ENCODE measurements at places on chromosomes 1 and 21. TPM values are rescaled to one million over a fixed set of nuclear protein-coding genes. Genes with fewer than 3 reads are reported as not detected.

The IL19 gene
- total RNA-seq: not detected

DNA sequence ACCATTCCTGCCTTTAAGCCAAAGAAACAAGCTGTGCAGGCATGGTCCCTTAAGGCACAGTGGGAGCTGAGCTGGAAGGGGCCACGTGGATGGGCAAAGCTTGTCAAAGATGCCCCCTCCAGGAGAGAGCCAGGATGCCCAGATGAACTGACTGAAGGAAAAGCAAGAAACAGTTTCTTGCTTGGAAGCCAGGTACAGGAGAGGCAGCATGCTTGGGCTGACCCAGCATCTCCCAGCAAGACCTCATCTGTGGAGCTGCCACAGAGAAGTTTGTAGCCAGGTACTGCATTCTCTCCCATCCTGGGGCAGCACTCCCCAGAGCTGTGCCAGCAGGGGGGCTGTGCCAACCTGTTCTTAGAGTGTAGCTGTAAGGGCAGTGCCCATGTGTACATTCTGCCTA is 1.3 kb upstream of the SLC50A1 start:
- no peak for DNase-seq

DNA sequence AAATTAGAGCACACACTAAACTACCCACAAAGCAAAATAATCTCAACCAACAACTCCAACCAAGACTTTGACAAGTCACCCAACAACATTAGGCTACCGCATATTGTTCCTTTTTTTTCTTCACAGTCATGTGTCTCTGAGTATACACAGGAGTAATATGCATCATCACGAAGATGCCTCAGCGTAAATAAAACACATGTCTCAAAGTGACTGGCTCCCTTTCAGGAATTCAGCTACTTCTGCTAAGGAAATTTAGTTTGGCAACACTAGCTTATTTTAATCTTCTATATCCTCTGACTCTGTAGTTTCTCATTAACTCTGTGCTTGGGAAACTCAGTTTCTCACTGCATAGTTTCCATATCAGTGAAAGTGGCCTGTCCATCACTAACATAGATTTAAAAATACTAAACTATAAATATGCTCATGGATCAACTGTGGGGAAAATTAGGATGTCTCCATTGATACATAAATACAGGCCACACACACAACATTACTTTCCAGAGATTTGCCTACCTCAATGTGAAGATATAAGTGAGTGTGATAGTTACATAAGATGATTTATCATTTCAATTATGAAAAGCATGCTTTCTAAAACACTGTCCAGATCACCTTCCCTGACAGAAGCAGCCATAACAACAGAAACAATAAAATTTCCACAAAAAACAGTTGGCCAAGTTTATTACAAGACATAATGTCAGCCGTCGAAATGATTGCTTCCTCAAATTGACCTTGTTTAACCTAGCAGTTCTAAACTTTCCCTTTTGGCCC is 113.2 kb downstream of the PTGER3 start:
- DNase-seq: no peak

DNA sequence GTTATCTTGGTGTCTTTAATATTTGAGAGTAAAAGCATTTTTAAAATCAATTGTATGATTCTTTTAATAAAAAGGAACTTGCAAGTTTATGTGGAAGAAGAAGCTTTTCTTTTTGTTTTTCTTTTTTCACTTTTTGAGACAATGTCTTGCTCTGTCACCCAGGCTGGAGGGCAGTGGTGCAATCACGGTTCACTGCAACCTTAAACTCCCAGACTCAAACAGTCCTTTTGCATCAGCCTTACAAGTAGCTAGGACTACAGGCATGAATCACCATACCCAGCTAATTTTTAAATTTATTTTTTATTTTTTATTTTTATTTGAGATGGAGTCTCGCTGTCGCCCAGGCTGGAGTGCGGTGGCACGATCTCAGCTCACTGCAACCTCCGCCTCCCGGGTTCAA is 34.1 kb downstream of the CMPK1 start:
- no peak for DNase-seq

DNA sequence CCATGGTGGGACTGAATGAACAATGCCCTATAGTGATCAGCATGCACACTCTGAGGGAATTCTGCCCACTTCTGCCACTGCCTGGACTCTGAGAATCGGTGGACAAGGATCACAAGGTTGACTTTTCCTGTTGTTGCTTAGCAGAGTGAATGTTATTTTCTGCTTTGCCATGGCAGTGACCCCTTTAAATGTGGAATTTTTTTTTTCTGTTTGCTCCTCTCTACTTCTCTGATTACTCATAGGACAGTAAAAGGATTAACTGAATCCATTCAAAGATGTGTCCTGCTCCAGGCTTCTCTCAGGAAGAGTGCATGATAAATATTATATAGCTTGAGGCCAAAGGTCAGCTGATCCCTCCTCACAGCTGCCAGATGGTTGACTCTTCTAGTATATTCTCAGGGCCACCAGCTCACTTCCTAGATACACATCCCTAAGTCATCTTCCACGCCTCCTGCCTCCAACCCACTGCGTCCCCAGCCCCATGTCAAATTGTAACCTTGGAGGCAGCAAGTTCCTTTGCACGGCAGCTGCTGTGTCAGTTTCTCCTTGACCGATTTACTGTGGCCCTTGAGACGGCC is 74.0 kb upstream of the RALGPS2 start:
- no peak for DNase-seq

DNA sequence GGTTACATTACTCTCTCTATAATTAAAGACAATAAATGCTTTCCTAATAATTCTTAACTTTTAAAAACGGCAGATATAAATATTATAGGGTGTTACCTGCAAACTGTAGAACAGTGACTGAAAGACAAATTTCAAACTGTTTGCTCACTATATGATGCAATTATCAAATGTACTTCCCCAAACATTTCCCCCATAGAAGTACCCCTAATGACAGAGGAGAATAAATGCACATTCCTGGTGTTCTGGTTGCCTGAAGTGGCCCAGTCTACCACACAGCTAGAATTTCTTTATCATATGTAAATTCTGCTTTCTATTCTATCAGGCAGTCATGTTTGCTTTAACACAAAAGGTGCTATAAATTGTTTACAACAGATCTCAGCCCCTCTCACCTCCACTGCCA is 70.4 kb downstream of the VAV3 start:
- no peak for DNase-seq

DNA sequence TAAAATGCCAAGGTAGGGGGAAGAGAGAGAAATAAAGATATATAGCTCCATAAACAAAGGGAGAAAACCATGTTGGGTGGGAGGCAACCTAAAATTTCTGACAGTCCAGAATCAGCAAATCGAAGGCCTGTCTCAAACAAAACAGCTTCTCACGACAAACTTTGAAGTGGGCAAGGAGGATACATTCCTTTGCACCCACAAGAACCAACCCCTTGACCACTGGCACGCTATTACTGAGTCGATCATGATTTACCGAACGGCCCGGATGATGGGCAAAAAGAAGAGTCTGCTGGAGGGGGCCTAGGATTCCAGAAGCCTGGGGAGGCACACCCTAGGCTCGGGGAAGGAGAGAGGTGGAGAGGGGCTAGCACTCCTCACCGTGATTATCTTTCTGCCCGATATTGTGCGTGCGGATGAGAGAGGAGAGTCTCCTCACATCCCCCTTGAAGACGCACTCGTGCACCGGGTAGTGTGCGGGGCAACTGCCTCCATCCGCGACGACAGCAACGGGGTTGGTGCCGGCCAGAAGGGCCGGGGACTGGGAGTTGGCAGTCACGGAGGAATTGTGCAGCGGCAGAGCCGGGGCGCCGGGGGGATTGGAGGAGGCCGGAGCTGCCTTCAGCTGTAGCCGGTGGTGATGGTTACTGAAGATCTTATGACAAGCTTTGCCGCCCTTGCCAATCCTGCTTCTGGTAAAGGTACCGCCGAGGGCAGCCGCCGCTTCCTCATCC is 756 bp downstream of the ANKRD13C start:
- no peak for DNase-seq

DNA sequence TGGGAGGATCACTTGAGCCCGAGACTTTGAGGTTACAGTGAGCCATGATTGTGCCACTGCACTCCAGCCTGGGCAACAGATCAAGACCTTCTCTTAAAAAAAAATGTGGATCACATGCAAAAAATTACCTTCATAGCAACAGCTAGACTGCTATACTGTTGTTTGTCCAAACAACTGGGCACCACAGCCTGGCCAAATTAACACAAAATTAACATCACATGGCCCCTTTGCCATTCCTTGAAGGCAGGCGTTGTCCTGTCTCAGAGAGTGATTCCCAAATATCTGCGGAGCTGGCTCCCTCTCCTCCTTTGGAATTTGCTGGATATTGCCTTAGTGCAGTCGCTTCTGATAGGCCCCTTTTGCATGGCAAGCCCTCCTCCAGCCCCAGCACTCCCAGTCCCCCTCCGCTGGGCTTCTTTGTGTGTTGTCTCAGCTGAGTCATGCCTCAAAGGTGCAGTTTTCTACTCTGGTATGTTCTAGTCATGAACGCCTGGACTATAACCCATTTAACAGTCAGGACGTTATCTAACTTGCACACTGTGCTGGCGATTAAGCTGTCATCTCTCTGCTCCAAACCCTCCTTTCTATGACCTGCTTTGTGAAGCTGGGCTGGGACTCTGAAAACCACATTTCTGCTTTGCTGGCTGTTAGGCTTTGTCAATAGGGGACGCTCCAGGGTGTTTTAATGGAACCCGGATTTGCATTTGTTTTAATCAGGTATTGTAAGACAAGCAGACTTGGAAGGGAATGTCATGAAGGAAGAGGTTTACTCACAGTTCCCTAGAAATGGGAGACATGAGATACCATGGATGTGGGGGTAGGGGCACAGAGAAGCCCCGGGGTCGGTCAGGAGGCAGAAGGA is 20.1 kb upstream of the HPCAL4 start:
- DNase-seq: no peak

GRCh38 chr1:196466166-196466565 is 142.1 kb downstream of the KCNT2 start:
- DNase-seq: no peak

The LAD1 gene
- total RNA-seq: 0.43 TPM

GRCh38 chr21:42535602-42536171 is 22.0 kb downstream of the SLC37A1 start:
- DNase-seq: no peak

GRCh38 chr1:198776602-198777029 is 137.8 kb downstream of the PTPRC start:
- peak; percentile 75 for DNase-seq

DNA sequence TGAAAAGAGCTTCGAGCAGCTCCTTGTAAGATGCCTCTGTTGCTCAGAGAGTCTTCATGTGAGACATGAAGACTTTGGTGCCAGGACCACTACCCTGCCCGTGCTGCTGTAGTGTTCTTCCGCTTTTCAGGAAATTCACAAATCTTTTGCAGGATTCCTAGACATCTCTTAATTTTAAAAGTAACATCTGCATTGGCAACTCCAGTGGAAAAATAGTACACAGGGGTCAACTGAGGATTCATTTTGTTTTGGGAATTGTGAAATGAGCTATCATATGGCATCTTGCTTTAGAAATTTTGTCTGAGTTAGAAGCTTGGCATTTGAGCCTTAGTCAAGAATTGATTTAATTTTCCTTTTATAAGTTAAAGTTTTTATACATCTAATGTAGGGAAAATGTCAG is 7.2 kb downstream of the PRDM2 start:
- DNase-seq: no peak

GRCh38 chr1:228929476-228930027 is 194.3 kb downstream of the RHOU start:
- no peak for DNase-seq

The TCHHL1 gene
- not detected for total RNA-seq

DNA sequence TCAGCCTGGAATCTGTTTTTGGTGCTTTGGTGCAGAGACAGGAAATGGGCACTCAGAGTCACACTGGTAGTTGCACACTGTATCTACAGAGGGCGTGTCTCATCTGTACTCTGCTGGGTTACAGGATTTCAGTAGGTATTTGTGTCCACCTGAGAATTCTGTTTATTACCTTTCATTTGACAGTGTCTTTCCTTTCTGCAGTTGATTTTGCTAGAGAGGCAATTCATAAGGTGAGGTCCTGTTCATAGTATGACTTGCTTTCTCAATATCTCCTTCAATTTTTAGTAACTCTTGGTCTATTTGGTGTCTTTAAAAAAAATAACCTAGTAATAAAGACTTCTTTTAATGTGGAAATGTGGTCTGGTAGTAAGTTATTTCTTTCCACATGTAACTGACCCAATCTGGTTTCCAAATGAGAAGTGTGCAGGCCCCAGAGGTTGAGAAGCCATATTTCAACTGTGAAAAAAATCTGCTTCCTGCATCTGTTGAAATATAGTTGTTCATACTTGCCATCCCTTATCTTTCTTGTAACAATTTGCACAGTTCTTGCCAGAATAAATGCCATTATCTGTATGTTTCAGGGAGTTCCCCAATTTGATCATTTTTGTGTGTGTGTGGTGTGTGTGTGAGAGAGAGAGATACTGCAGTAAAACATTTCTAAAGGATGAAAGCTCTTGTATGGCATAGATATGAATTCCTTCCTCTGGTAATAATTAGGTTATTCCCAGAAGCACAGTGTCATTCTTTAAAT is 78.4 kb upstream of the DNAJC6 start:
- no peak for DNase-seq
